Spinal cord (tissue), 10 donors: ENCODE measurements at places on chromosomes 11 and 22. TPM values are rescaled to one million over a fixed set of nuclear protein-coding genes. Genes with fewer than 3 reads are reported as not detected.

The MMP3 gene
- 0.10 TPM for total RNA-seq

GRCh38 chr11:107860688-107861087 is 2.1 kb upstream of the SLC35F2 start:
- DNase-seq = no peak

- DNase-seq = no peak
Measured at GRCh38 chr11:78193806-78194205, 5.1 kb downstream of the USP35 start.

- no peak for DNase-seq
Measured at GRCh38 chr11:65151331-65151899, 17.1 kb upstream of the SYVN1 start.

The SLC22A9 gene
- 0.10 TPM for total RNA-seq

- DNase-seq = no peak
Measured at GRCh38 chr22:43131773-43132501, 11.3 kb downstream of the MCAT start.

GRCh38 chr11:19276859-19277808 is 36.4 kb upstream of the E2F8 start:
- no peak for DNase-seq

The EED gene
- 18.3 TPM for total RNA-seq

DNA sequence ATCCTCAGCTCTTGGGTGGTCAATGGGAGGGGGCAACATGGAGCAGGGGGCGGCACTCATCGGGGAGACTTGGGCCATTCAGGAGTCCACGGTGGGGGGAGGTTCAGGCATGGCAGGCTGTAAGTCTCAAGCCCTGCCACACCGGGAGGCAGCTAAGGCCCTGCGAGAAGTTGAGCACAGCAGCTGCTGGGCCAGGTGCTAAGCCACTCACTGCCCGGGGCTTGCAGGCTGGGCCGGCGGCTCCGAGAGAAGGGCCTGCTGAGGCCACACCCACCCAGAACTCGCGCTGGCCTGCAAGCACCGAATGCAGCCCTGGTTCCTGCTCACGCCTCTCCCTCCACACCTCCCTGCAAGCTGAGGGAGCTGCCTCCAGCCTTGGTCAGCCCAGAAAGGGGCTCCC is 131.4 kb downstream of the OR4C45 start:
- no peak for DNase-seq
